ENCODE measurements at places on chromosomes 2 and 18. TPM values are rescaled to one million over a fixed set of nuclear protein-coding genes. Genes with fewer than 3 reads are reported as not detected.

The NPAS2 gene
- 102 TPM for total RNA-seq

The GATA6 gene
- total RNA-seq = 12.6 TPM

The TMEM247 gene
- total RNA-seq = not detected

The CTAGE1 gene
- not detected for total RNA-seq

The CHN1 gene
- total RNA-seq = 13.4 TPM

The IL1RN gene
- 80.2 TPM for total RNA-seq

The MOCOS gene
- 38.0 TPM for total RNA-seq

The SGPP2 gene
- 45.8 TPM for total RNA-seq

The FAM210A gene
- 14.8 TPM for total RNA-seq

The PROM2 gene
- 176 TPM for total RNA-seq

The MC5R gene
- total RNA-seq = not detected

The RAMP1 gene
- total RNA-seq = 49.0 TPM

The DRC1 gene
- total RNA-seq = not detected

The GALNT14 gene
- 7.0 TPM for total RNA-seq

The LINC00305 gene
- total RNA-seq = not detected

The CFAP53 gene
- 0.81 TPM for total RNA-seq

The AKAIN1 gene
- total RNA-seq = not detected

The ANKRD30BL gene
- 0.36 TPM for total RNA-seq

The RGPD6 gene
- total RNA-seq = 53.0 TPM

The FAM228A gene
- 1.2 TPM for total RNA-seq

The GAREM2 gene
- 4.3 TPM for total RNA-seq

The APOB gene
- 0.75 TPM for total RNA-seq

The B4GALT6 gene
- total RNA-seq = 8.9 TPM

The KIF3C gene
- total RNA-seq = 4.1 TPM

The CYBRD1 gene
- total RNA-seq = 60.7 TPM

The C2orf66 gene
- 1.0 TPM for total RNA-seq

The MTCL1 gene
- 150 TPM for total RNA-seq

The CLEC4F gene
- total RNA-seq = 1.2 TPM
